AG09319 (cell line): ENCODE measurements at places on chromosomes 6 and 20.

GRCh38 chr6:134714679-134715078 is 235.2 kb downstream of the ALDH8A1 start:
- DNase-seq = no peak

- no peak for DNase-seq
Observed at GRCh38 chr6:134723081-134723871, 226.6 kb downstream of the ALDH8A1 start.

- no peak for DNase-seq
Observed at GRCh38 chr6:169830876-169831275, 79.5 kb downstream of the ERMARD start.

- no peak for DNase-seq
Observed at GRCh38 chr6:124723671-124724070, 238.6 kb upstream of the RNF217 start.

DNA sequence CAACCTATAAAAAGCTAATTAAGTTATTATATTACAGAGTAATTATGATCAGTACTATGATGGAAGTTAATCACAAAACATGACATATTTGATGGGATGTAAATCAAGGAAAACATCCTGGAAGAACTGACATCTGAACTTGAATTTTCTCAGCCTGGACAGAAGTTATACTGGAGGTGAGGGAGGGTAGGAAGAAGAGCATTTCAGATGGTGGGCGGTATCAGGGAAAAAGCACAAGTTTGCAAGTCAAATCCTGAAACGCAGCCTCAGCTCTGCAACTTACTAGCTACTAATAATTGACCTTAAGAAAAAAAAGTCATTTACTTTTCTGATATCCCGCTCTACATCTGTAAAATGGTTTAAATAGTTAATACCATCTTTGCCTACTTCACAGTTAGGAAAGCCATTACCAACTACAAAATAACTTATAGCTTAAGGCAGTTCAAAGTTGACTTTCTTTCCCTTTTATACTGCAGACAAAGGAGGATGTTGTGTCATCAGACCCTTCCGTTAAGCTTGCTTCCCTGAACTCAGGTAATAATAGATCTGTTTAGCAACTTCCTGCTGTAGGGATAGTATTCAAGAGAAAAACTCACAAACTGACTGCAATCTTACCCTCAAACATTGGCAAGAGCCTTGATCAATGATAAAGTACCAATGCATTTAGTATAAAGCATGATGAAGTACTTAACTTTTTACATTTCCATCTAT is 21.0 kb downstream of the NOL7 start:
- no peak for DNase-seq
